ENCODE measurements at places on chromosomes 5 and 9.

- no peak for DNase-seq
Measured at GRCh38 chr5:61386045-61386800, 54.2 kb downstream of the ZSWIM6 start.

- no peak for DNase-seq
Measured at GRCh38 chr5:172736508-172737135, 34.4 kb downstream of the DUSP1 start.

- no peak for DNase-seq
Measured at GRCh38 chr9:123336449-123336848, 19.5 kb upstream of the CRB2 start.

- no peak for DNase-seq
Measured at GRCh38 chr9:92960561-92961290, 13.4 kb downstream of the FGD3 start.

DNA sequence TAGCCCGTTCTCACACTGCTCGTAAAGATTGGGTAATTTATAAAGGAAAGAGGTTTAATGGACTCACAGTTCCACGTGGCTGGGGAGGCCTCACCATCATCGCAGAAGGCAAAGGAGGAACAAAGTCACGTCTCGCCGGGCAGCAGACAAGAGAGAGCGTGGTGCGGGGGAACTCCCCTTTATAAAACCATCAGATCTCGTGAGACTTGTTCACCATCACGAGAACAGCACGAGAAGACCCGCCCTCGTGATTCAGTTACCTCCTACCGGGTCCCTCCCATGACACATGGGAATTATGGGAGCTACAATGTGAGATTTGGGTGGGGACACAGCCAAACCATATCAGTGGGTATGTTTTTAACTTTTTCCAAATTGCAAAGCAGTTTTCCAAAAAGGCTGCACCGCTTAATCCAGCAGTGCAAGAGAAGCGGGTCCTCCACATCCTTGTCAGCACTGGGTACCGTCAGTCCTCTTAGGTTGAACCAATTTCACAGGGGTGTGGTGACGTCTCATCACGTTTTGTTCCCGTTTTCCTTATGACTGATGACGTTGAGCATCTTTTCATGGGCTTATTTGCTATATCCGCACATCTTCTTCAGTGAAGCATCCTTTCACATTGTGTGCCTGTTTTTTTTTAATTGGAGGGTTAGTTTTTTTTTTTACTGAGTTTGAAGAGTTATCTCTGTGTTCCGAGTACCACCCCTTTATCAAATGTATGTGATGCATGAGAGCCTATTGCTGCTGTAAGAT is 8.0 kb upstream of the FCN2 start:
- DNase-seq: no peak

All from SW480 (cell line).